ENCODE measurements at places on chromosomes 7 and 10.

DNA sequence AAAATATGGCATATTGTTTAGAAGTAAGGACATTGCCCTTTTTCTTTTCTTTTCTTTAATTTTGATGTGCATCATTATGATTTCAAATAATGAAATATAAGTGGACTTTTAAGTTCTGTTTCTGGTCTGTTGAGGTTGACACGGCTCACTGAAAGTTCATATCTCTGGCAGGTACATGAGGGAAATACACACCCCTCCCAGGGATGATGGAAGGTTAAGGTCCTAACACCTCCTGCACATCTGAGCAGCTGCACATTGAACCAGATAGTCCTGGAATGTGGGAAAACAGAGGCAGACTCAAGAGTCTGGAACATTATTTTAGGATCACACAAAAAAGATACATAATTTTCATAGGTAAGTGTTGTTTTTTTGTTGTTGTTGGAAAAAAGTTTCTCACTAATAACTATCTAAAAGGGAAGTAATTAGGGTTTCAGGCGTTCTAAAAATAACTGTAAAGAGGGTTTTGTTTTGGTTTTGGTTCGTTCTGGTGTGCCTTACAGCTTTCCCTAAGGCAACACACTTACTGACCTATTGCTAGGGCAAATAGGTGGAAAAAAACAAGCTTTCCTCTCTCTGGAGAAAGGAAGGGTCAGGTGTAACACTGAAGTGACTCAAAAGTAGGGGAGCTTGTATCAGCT, 201.2 kb upstream of the PRKCQ start:
- no peak for DNase-seq

DNA sequence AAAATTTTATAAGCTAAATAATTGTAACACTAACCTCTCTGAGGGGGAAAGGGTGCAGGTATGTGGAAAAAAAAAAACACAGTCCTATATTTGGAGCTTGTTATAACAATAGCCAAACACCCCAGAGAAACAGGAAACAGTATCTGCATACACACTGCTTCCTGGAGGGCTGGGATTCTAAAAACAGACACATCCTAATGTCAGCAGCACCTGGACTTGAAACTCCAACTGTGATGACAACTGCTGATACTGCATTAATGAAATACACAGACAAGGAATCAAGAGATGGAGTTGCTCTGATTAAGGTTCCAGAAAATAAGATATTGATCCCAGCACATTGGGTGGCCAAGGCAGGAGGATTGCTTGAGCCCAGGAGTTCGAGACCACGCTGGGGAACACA, 9.3 kb downstream of the DAGLB start:
- no peak for DNase-seq

- no peak for DNase-seq
These were observed 90.2 kb upstream of the PRSS58 start for GRCh38 chr7:142348100-142348499.

- no peak for DNase-seq
These were observed 826.4 kb downstream of the LRMDA start for GRCh38 chr10:76257816-76258215.

GRCh38 chr10:566241-566885, 123.1 kb downstream of the DIP2C start:
- no peak for DNase-seq

- DNase-seq = no peak
These were observed 186.5 kb upstream of the SLC25A13 start for GRCh38 chr7:96508371-96508770.

DNA sequence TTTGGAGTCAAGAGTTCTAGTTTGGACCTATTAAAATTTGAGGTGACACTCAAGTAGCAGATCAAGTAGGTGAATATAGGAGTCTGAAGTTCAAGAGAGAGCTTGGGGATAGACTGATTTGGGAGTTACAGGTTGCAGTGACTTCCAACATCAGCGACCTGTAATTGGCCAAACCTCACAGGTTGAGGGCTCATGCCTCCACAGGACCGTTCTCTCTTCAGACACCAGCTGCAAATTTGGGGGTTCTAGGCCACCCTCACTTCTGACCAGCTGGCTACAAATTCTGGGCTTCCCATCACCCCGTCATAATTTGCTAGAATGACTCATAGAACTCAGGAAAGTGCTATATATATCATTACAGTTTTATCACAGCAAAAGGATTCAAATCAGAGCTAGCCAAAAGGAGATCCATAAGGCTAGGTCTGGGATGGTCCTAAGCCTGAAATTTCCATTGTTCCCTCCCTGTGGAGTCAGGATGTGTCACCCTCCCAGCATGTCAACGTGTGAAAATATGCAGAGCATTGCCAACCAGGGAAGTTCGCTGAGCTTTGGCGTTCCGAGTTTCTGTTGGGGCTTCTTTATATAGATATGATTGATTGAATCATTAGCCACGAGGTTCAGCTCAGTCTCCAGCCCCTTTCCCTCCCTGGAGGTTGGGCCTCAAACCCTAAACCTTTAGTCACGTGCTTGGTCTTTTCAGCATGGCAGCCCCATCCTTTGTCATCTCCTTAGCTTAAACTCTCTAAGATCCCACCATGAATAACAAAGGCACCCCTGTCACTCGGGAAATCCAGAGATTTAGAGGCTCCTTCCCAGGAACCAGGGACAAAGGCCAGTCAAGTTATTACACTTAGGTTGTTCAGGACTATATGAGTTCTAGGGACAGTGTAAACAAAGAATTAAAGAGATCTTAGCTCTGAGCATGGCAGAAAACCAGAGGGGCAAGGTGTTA, 20.7 kb upstream of the ZNF212 start:
- no peak for DNase-seq

- no peak for DNase-seq
These were observed 445.2 kb downstream of the INHBA start for GRCh38 chr7:41257660-41258059.

- DNase-seq = no peak
These were observed 468.4 kb upstream of the SEMA3D start for GRCh38 chr7:85655252-85655651.

DNA sequence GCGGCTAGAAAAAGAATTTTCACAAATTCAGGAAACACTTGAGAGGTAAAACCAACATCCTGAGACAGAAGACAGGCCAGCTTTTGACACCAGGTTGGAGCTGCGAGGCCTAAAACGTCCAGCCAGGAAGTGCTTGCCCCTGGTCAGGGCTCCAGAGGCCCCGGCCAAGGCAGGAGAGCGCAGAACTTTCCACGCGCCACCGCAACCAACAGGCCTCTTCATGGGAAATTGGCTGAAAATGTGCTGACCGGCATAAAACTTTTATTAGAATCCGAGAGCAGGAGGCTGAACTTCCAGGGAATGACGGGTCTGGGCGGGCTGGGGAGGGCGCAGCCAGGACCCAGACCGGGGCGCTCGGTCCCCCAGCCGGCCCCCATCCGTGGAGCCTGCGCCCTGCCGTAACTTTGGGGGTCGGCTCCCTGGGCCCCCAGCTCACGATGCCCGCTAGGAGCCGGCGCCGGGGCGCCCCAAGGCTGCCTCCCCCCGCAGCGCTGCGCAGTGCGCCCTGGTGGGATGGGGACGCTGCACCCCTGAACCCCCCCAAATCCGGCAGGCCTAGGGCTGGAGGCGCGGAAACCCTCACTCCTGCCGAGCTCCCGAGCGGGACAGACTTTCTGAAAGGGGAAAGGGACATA, 414.0 kb upstream of the MKI67 start:
- no peak for DNase-seq

DNA sequence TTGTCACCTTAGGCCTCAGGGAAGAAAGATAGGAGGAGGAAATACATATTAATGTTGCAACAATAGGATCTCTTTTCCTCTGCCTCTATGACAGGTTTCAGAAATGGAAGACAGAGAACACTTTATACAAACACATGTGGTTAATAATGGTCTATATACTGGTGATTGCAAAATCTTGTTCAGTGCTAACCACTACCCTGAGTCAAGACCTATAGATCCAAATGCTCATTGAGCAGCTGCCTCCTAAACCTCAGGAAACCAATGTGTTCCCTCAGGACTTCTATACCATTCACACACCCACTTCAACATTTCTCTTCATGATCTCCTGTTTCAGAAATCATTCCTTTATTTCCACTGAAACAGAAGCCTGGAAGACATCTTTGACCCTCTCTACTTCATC, 32.5 kb upstream of the VWDE start:
- DNase-seq = no peak

DNA sequence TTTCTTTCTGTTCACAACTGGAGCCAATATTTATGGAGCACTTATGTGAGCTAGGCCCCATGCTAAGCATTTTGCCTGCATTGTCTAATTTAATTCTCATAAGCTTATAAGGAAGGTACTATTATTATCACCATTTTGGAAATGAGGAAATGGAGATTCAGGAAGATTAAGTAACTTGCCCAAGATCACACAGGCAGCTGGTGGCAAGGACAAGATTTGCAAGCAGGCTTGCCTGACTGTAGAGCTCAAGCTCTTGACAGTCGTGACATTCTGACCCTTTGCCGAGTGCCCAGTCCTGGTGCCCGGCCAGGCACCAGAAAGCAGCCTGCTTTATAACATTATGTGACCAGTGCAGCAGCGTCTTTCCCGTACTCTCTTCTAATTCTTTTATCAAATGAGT, 38.2 kb downstream of the WNT2 start:
- DNase-seq = no peak

DNA sequence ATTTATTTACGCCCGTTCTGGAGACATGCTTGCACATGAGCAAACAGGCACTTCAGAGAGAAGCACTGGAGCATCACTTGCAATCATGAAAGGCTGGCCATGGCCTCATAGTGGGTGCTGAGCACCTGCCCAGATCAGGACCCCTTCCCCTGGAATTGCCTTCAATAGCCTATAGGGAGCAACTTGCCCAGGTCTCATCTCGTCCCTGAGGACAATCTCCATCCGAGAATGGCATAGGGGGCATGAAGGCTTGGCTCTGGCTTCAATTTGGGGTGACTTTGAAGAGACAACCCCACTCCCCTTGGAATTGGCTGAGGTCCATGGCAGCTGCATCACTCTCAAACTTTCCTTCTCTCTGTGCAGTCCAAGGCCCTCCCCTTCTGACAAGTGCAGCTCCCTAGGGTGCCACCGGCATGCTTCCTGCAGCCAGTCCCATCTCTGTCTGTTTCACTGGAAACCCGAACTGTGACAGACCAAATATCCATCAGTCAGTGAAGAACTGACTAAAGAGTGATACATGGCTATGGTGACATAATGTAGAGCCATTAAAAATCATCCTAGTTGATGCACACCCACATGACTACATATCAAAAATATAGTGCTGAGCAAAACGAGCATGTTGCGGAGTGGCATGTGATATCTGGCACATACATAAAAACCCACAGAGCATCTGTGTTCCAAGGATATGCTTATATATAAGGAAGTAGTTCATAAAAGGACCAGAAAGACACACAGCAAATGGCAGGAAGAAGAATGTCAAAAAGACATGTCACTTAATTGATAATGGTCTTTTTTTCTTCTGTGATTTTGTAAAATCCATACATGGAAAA, 12.4 kb downstream of the GDF2 start:
- no peak for DNase-seq

DNA sequence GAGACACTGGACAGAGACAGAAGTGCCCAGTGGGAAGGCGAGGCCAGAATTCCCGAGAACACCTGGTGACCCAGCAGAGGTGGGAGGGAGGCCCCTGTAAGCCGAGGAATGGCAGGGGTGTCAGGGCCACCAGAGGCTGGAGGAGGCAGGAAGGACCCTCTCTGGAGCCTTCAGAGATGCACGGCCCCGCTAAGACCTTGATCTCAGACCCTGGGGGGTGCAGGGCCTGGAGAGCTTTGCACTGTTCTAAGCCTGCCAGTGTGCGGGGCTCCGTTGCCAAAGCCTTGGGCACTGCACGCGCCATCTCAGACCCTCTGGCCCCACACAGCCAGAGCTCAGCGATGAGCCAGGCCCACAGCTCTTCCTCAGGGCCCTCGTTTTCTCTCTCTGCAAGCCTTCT, 557.1 kb downstream of the PTPRN2 start:
- no peak for DNase-seq

- DNase-seq = no peak
These were observed 12.2 kb downstream of the BLNK start for GRCh38 chr10:96259150-96259549.

- DNase-seq = no peak
These were observed 31.9 kb downstream of the PAPSS2 start for GRCh38 chr10:87691506-87692070.

DNA sequence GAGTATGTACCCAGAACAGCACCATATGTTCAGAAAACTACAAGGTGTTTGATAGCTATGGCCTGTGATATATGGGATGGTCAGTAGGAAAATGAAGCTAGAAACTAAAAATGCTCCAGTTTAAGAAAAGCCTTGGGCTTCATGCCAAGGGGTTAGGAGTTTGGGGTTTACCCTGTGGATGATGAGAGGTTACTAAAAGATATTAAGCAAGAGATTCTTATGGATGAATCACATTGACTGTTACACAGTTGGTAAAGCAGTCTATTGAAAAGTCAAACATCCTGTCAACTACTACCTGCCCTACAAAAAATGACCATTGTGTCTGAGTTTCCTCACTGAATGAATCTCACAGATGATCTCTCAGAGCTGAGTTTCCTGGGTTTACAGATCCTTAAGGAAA, 166.2 kb upstream of the INHBA start:
- DNase-seq = no peak

GRCh38 chr7:113562801-113563200, 356.0 kb downstream of the PPP1R3A start:
- DNase-seq = no peak

- DNase-seq = no peak
These were observed 127.2 kb downstream of the SLIT1 start for GRCh38 chr10:97058521-97058920.

DNA sequence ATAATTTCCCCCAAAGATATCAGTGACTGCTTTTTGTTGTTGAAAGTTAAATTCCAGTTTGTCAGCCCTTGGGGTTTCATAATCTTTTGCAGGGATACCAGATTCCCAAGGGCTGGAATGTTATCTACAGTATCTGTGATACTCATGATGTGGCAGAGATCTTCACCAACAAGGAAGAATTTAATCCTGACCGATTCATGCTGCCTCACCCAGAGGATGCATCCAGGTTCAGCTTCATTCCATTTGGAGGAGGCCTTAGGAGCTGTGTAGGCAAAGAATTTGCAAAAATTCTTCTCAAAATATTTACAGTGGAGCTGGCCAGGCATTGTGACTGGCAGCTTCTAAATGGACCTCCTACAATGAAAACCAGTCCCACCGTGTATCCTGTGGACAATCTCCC, 3.2 kb downstream of the CYP26A1 start:
- no peak for DNase-seq

- no peak for DNase-seq
These were observed 59.0 kb downstream of the VSTM4 start for GRCh38 chr10:49056356-49056755.

DNA sequence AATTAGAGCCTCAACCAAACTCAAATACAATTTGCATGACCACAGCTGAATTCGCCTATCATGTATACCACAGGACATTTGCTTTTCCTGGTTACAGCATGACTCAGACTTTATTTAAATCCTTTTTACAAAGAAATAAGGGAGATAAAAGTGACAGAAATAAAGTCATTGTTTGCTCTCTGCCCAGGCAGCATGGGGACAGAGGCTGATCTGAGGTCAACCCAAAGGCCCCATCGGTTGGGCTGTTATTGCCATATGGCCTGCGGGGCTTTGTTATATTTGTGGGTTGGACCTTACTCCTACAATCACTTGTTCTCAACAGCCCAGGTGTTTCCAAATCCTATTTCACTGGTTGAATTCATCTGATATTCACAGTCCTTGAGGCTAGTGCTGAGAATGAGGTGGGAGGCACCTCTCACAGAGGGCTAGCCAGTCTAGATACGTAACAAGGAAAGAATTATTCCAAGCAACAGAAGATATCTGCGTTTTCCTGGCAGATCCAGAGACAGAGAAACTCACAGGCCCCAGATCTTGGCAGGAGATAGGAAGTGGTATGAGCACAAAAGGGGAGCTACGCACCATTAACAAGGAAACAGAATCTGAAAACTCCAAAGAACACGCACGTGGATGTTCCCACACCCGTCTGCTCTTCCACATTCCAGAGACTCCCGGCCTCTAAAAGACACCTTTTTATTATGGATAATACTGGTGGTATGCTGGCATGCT, 117.3 kb downstream of the HIPK2 start:
- DNase-seq = no peak

Data from esophagus squamous epithelium (tissue), 5 donors.